ENCODE measurements at places on chromosomes 5 and 9.

DNA sequence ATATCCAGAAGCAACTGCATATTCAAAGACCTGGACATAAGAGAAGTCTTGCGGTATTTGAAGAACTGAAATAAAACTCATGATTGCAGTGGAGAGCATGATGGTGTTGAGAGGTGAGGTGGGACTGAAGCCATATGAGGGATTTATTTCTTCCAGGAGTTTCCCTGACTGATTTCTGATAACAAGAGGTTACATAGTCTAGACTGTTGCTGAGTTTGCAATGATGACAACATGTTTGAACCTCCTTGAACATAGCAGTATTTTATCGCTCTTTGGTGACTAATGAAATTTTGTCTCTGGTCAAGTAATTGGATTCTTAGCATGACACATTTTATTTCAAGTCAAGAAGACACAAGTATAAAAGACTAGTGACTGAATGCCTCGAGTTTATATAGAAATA lies 61.8 kb downstream of the ACTBL2 start:
- no peak for DNase-seq

DNA sequence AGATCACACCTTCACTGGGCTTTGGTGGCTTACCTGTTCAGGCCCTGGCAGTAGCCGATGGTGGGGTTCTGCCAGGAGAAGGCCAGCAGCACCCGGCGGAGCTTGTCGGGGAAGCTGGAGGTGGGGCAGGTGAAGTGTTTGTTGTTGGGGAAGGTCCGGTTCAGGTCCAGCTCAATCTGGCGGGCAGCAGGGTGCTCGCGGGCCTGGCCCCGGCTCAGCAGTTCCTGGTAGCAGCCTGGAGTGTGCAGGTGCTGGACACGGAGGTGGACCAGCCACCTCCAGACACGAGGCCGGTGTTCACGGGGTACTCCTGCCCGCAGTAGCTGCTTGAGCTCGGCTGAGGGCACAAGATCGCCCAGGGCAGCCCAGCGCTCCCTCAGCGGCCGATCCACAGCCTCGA lies 16.2 kb upstream of the CORO2A start:
- no peak for DNase-seq

DNA sequence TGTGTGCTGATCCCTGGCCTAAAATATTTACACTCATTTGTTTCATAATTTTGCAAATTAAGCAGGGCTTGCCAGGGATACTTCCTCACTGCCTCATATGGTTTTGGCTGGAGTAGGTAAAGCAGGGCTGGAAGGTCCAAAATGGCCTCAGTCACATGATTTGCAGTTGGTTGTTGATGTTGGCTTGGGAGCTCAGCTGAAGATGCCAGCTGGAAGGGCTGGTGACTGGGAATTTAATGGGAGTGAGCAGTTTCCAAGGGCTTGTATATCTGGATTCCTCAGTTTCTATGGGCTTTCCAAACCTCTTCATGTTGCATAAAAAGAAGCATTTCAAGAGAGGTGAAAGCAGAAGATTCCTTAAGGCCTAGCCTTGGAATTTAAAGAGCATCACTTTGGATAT lies 729.3 kb downstream of the CDH18 start:
- no peak for DNase-seq

- DNase-seq, result no peak
Measured at GRCh38 chr9:128790536-128790935, 3.5 kb downstream of the TBC1D13 start.

GRCh38 chr9:136865041-136865767 lies 904 bp downstream of the EDF1 start:
- no peak for DNase-seq

- DNase-seq, result no peak
Measured at GRCh38 chr5:16883806-16884205, 52.3 kb downstream of the MYO10 start.

- no peak for DNase-seq
Measured at GRCh38 chr9:113646946-113647914, 183.7 kb downstream of the RGS3 start.

DNA sequence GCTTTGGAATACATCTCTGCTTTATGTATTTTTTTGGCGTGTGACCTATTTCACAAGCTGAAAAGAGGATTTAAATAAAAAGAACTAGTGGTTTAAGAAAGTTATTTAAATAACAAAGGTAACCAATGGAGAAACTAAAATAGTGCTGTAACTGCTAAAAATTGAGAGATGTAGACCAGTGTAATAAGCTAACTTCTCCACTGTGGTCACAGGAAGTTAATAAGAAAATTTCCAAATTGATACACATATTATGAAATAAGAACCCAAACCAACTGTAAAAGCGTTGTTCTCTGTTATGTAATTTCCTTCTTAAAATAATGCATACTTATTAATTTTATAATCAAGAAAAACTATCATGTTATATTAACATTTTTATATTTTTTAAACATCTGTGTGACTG lies 29.1 kb upstream of the ZFAND5 start:
- no peak for DNase-seq

- DNase-seq, result no peak
Measured at GRCh38 chr5:179368126-179368805, 23.0 kb upstream of the ADAMTS2 start.

DNA sequence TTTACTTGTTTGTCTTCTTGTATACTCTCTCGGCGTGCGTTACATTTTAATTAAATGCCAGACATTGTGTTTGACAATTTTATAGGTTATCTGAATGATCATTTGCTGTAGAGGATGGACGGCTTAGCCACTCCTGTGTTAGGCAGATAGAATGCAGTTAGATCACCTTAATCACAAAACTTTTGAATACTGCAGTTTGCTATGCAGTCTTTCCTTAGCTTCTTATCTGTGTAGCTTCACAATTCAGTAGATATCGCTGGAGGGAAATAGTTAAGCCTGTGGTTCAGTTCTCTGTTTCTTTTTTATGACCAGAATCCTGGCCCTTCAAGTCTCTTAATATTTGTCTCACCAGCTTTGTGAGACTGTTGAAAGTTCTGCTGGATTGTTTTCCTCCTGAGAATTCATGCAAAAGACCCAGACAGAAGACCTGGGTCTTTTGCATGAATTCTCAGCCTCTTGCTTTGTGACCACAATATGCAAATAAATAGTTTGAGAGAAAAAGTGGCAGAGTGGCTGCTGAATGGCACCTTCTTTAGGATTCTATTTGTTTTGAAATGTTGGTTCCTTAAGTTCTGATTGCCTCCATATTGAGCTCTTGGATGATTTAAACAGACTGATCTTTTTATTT lies 40.2 kb downstream of the RASA1 start:
- no peak for DNase-seq

GRCh38 chr9:124259158-124259808 lies 1.5 kb downstream of the NEK6 start:
- no peak for DNase-seq

DNA sequence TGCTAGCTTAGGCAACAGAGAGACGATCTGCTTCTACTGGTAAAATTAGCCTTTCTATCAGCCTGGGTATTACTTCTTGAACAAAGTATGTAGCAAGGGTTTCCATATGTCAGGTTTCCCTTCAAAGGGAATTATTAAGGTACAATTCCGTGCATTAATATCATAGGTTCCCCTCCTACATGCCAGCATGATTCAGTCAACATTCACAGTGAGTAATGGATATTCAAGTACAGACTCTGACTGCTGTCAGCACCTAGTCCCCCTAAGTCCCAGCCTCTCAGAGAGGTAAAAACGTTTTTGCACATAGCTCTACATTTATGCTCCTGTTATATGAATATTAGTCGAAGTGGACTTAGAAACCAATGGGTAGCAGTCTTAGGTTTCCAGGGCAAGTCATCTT lies 322.4 kb upstream of the CCNG1 start:
- DNase-seq, result no peak

DNA sequence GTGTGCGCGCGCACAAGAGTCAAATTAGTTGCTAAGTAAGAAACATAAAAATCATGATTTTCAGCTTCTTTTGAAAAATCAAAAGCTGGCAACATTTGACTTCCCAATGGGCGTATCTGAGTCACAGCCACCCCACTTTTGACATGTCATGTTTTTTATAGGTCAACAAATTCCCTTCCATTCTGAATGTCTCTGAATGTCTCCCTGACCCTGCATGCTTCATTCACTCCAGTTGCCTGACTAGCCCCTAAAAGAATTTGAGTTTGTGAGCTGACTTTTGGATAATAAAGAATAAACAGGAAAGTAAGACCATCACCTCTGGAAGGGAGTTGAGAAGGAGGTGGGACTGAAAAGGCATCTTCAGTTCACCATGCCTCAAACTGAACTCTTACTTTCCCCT lies 20.2 kb upstream of the GLIS3 start:
- no peak for DNase-seq

- no peak for DNase-seq
Measured at GRCh38 chr5:17256839-17257238, 39.4 kb downstream of the BASP1 start.

GRCh38 chr9:77648234-77649108 lies at the start of gene GNA14:
Gene GNA14, minus strand, starts transcription at chr9:77648322. Its CDS starts 529 bp downstream, at chr9:77647793.
- no peak for DNase-seq

- no peak for DNase-seq
Measured at GRCh38 chr5:149804478-149805450, 74.7 kb downstream of the PPARGC1B start.

DNA sequence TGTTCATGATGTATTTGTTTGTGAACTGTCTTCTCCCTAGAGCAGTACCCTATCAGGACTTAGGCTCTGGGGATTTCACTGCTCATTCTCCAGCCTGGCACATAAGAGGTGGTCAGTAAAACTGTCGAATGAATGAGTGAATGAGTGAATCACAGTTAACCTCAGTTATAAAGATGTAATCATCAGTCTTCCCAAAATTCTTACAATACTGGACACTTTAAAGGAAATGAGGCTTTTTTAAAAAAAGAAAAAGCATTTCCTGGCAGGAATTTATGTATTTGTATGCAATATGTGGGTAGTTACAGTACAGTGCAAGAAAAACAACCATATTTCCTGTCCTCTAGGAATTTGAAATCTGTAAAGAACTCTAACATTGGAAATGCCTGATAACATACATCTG lies 59.6 kb downstream of the RAI14 start:
- no peak for DNase-seq

- DNase-seq, result no peak
Measured at GRCh38 chr5:33888587-33888986, 3.2 kb downstream of the ADAMTS12 start.

- DNase-seq, result no peak
Measured at GRCh38 chr5:146467760-146468159, 20.6 kb downstream of the TCERG1 start.

- DNase-seq, result no peak
Measured at GRCh38 chr5:109533751-109534272, 124.0 kb upstream of the PJA2 start.

- DNase-seq, result no peak
Measured at GRCh38 chr5:36570301-36571095, 35.9 kb upstream of the SLC1A3 start.

- no peak for DNase-seq
Measured at GRCh38 chr5:28499766-28500290, 1461.4 kb upstream of the CDH9 start.

GRCh38 chr5:132434416-132435286 lies 55.9 kb downstream of the IRF1 start:
- no peak for DNase-seq

DNA sequence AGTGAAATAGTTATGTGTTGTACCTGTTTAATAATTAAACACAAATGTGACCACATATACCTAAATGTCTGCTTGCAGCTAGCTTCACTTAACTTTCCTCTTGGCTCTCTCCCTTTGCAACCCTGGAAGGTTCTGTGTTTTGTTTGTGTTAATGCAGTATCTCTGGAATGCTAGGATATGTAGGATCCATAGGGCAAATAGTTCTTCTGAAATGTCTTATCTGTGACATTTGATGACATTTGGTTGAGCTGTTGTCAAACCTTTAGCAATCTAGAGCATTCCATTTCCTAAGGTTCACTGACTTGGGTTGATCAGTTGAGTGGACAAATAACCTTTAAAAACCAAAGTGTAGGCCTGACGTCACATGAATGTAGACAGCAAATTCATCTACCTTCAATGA lies 21.8 kb downstream of the CTNNA1 start:
- DNase-seq, result no peak

DNA sequence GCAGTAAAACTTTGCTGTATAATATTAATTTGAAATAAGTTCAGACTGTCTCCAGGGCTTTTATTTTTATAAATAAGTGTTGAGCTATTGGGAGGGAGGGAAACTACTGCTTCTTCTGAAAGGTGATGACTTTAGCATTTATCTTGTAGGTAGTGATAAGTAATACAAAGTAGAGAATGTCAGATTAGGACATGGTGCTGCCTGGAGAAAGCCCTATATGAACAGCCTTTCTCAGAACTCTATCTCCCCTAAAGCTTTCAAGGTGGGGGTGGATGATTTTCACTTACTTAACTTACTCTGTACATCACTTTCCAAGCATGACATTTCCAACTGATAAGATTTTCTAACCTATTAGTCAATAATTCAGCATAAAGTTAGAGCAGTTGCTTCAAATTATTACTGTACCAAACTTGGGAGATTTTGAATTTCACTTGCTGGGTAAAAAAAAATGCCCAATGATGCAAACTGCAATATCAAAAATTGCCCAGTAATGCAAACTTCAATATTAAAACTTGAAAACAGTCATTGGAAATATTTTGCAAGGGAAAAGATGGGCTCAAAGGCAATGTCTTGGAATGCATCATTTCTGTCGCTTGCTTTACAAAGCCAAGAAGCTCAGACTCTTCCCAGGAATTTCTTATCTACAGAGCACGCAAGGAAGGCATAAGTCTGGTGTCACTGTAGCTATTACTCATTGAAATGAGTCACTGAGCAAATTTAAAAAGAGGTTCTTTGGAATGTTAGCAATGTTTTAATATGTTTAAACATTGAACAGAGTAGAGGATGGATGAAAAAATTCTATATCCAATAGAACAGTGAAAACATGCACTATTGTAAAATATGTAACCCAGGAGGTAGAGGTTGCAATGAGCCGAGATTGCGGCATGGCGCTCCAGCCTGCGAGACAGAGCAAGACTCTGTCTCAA lies 569.5 kb downstream of the PSAT1 start:
- DNase-seq, result no peak

GRCh38 chr9:22010866-22011625 lies 1.9 kb upstream of the CDKN2B start:
- no peak for DNase-seq

GRCh38 chr5:120910629-120911028 lies 446.5 kb downstream of the PRR16 start:
- DNase-seq, result no peak

GRCh38 chr9:406886-407654 lies 192.4 kb downstream of the DOCK8 start:
- DNase-seq, result no peak

GRCh38 chr5:66949066-66949465 lies 247.5 kb downstream of the CD180 start:
- no peak for DNase-seq
